Stimulated activated CD8-positive, alpha-beta memory T cell treated with anti-CD3 and anti-CD28 coated beads, Interleukin-15, amount 100 ng/mL, for 24 hours (primary cell): ENCODE measurements at places on chromosomes 4 and X.

- no peak for DNase-seq
Observed at GRCh38 chr4:16897991-16898827, at the start of gene LDB2. Gene LDB2, minus strand, starts transcription at chr4:16898645.

GRCh38 chr4:101993842-101994775 is 203.6 kb downstream of the BANK1 start:
- no peak for DNase-seq

- DNase-seq, result no peak
Observed at GRCh38 chr4:72954811-72955210, 114.7 kb downstream of the COX18 start.

GRCh38 chr4:71360844-71361243 is 22.0 kb downstream of the SLC4A4 start:
- no peak for DNase-seq

DNA sequence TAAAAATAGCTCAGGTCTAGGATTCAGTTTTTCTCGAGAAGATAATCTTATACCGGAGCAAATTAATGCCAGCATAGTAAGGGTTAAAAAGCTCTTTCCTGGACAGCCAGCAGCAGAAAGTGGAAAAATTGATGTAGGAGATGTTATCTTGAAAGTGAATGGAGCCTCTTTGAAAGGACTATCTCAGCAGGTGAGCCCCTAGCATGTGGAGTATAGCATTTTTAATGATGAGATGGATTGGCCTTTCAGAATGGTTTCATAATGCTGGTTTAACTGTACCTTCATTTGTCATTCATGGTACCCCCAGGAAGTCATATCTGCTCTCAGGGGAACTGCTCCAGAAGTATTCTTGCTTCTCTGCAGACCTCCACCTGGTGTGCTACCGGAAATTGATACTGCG is 79.4 kb downstream of the SLC10A6 start:
- DNase-seq, result no peak

DNA sequence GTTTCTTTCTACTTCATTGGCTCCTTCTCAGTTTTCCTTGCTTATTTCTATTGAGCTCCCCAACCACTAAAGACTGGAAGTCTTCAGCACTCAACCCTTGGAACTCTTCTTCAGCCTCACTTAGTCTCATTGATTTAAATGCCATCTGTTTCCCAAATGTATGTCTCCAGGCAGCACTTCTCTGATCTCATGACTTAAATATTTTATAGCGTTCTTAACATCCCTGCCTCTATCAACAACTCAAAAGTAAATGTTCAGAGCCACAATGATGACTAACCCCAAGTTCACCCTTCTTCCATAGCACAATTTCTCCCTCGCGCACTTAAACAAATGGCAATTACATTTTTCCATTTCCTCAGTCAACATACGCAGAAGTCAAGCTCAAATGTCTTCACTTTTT is 1393.3 kb downstream of the ARAP2 start:
- no peak for DNase-seq

DNA sequence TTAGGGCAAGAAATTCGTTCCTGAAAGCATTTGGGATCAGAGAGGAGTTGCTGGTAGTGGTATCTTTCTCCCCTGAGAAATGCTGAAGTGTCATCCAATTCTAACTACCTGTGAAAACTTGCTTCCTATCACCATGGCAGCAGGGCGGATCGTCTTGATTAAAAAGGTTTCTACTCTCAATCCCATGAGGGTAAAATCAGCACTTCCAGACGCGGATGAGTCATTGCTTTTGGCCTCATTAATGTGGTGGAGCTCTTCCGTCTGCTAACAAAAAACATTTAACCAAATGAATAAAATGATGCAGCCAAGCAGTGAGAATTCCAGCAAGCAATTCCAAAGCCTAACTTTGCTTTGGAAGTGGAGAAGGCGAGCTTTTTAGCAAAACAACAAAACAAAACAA is 325.6 kb downstream of the CAMK2D start:
- no peak for DNase-seq

DNA sequence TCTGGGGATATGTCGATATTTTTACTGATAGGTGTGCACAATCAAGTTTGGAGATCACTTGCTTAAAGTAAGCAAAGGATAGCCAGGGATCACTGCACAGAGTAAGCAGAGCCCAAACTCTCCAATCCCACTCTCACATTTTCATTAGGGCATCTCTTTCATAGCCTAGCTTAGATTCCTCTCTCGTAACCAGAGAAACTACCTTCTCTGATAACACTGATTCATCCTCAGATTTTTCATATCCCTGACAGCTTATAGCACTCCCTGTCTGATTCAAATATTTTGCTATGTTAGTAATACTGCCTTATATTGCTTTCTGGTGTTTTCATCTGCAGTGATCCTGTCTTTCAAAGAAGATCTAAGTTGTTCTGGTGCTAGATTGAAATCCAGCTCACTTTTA is 123.7 kb downstream of the CBLL2 start:
- no peak for DNase-seq

DNA sequence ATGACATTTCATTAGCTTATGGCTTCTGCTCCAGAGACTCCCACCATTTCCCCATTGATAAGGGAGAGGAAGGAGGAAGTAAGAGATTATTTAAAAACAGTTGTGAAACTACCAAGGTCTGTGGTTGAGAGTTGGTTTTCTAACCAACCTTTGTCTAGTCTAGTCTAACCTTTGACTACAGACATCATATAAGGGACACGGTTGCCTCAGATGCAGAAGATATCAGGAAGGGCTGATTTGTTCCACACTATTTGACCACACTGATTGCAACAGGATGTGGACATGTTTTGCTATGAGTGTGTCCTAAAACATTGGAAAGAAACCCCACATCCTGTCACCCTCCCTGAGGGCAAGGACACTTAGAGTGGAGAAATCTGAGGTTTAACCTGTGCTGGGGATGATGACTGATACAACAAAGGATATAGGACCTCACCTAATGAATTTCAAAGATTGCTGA is 53.0 kb downstream of the COQ2 start:
- no peak for DNase-seq

GRCh38 chr4:94650134-94650495 is 107.6 kb upstream of the BMPR1B start:
- DNase-seq, result no peak

DNA sequence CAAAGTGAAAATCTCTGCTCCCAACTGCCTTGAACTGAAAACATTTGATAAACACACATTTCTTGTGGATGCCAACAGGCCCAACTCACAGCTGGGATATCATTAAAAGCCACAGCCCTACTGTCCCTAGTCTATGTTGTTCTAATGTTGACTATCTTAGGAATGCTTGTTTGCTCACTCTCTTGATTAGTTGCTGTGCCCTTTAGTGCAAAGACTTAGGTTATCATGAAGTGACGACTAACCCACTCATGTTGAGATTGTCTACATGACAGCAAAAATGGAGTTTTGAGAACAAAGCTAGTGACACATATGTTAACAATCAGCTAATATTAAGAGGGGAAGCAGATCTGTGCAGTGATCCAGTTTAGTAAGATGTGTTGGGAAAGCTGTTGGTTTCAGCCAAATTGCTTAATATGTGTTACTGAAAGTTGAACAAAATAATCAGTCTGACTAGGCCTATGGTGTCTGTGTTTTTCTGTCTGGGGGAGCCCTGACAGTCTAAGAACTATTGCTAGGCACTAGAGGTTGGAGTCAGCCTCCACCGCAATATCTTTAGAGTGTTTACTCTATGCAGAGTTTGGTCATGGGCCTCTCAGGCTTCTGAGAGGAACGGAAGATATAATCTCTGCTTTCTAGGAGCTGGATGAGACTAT is 125.5 kb downstream of the ATG4A start:
- no peak for DNase-seq

DNA sequence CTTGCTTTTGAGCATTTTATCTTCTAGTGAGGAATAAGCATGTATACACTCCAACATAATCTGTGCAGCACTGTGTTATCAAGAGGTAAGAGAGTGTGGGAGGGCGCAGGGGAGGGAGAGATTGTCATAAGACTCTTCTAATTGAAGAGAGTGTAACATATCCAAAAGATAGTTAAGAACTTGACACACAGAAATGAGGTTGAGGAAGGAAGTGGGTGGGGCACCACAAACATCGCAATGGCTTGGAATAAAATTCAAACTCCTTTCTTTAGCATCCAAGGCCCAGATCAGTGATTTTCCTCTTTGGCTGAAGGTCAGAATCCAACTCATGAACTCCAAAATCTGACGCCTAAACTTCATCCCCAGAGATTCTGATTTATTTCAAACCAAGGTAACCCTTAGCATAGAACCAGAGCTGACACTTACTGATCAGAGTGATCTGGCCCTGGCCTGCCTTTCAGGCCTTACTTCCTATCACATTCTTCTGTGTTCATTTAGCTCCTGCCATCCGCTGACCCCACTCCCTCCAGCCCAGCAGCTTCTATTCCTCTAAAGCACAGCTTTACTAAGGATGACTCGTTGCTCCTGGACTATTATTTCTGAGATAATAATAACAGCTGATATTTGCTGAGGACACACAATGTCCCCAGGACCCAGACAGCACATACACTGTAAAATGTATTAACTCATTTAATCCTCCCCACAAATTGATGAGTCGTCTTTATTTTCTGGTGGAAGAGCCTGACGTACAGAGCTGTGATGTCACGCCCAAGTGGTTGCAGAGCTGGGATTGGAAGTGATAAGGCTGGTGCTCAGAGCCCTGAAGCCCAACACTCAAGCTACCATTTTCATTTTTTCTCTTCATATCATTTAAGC is 10.6 kb upstream of the CTSO start:
- no peak for DNase-seq

GRCh38 chr4:154349829-154350228 is 141.8 kb downstream of the DCHS2 start:
- no peak for DNase-seq

- DNase-seq, result no peak
Observed at GRCh38 chr4:35493977-35494376, 750.3 kb downstream of the ARAP2 start.

DNA sequence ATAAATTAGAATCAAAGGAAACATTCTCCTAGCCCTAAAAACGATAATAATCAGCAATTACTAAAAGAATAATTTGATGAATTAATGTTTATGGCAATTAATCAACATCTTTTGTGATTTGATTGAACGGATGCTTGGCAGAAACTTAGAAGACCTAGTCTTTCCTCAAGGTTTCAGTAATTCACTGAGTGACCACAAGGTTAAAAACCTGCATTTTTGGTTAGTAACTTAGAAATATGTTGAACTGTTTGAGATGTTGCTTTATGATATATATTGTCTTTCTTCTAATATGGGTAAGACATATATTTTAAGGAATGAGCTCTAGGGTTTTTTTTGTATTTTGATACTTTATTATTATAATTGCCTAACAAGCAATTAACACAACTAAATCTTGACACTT is 793.0 kb upstream of the NDST4 start:
- no peak for DNase-seq

- DNase-seq, result no peak
Observed at GRCh38 chrX:110985470-110985869, 110.5 kb upstream of the PAK3 start.

- no peak for DNase-seq
Observed at GRCh38 chr4:5891563-5892322, 1.1 kb downstream of the CRMP1 start.

DNA sequence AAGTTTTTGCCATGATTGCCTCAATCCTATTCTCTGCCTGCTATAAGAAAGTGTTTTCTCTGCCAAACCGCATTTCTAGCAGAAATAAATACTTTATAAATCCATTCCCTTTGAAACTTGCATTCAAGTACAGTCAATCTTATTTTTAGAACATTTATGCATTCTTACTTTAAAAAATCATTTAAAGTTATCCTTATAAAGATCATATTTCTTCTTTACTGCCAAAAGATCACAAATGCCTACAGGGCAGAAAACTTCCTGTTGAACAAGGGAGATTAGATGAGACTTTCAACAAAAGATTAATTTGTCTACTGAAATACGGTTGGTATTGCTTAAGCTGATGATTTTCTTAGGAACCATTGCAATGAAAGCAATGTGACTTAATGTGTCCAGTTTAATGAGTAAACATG is 207.2 kb upstream of the SLIT2 start:
- no peak for DNase-seq

GRCh38 chrX:25383196-25383595 is 367.4 kb upstream of the ARX start:
- DNase-seq, result no peak

DNA sequence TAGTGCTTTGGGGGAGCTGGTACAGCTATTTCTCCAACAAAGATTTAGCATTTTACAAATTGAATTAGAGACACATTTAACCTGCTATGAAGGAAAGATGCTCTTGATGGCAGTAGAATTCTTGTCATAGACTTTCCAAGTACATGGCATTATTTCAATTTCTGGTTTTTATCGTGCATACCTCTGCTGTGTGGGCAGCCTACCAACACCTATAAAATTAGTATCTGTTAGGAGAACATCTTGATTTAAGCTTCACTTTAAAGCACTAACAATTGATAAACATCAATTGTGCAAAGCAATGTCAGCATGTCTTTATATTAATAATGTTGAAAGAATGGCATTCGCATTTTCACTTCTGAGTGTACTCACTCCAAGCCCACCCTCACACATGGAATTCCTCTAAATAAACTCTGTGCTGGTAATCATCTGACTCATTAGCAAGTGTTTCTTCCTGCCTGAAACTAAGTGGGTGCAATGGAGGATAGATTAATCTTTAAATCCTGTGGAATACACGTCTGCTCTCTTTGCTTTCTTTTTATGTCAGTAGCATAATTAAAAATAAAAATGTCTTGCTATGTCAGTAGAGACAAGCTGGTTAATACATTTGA is 279.8 kb upstream of the MAGEB18 start:
- no peak for DNase-seq

- DNase-seq, result no peak
Observed at GRCh38 chrX:13903405-13903804, 86.5 kb upstream of the GPM6B start.

- DNase-seq, result no peak
Observed at GRCh38 chrX:53089224-53089842, 4.6 kb upstream of the KANTR start.

- no peak for DNase-seq
Observed at GRCh38 chr4:141132709-141133145, 542 bp downstream of the RNF150 start.

- no peak for DNase-seq
Observed at GRCh38 chrX:74230094-74230493, 73.9 kb upstream of the ZCCHC13 start.

DNA sequence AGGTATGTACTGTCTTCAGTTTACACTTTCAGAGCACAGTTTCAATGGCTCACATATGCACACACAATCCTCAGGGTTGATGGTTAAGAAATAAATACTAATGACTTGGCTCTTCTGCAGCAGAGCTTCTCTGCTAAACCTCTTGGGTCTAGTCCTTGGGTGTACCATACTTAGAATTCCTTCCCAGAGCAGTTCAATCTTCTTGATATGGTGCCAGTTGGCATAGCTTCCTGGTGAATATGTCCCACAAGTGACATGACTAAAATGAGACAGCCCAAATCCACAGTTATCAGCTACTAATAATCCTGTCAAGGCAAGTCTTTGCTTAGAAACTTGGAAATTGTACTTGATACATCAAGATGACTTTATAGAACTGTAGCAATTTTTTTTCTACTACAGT is 654.4 kb downstream of the IQCM start:
- no peak for DNase-seq
